ENCODE measurements at places on chromosomes 12 and 14. TPM values are rescaled to one million over a fixed set of nuclear protein-coding genes. Genes with fewer than 3 reads are reported as not detected.

The PCNX1 gene
- 63.0 TPM for total RNA-seq

The AICDA gene
- total RNA-seq = not detected

The GPR84 gene
- 0.40 TPM for total RNA-seq

The SPRYD3 gene
- total RNA-seq = 61.9 TPM

The FITM1 gene
- total RNA-seq = not detected

The MTERF2 gene
- 22.9 TPM for total RNA-seq

The WDR89 gene
- total RNA-seq = 9.4 TPM

The POLR3B gene
- total RNA-seq = 6.0 TPM

The HOXC4 gene
- not detected for total RNA-seq

The SEC23A gene
- total RNA-seq = 68.3 TPM

The SRGAP1 gene
- 26.3 TPM for total RNA-seq

The MMP19 gene
- total RNA-seq = 4.2 TPM

The ZFHX2 gene
- total RNA-seq = 1.7 TPM

The PSMA6 gene
- total RNA-seq = 157 TPM

The GPR162 gene
- total RNA-seq = 0.67 TPM

The ENO2 gene
- 24.1 TPM for total RNA-seq

DNA sequence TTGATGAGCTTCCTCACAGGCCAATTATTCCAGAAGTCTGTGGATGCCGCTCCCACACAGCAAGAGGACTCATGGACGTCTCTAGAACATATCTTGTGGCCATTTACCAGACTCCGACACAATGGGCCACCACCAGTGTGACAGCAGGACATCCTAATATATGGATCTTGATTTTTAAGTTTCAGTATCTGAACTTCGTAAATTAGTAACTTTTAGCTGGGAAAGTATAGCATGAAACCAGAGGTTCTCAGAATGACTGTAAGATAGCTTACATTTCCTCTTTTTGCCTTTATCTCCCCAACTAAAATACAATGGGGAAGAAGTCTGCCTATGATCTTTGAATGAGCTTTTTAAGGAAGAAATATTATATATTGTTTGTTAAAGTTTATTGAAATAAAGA is 87.0 kb downstream of the DNAI7 start:
- H3K4me3 ChIP-seq = no peak overlapping the region
- H3K27ac ChIP-seq = no peak overlapping the region
- H3K27me3 ChIP-seq = no peaks in the 10 kb centered on the region
- H3K4me1 ChIP-seq = no peaks in the 10 kb centered on the region
- DNase-seq = no peak

GRCh38 chr12:68250454-68250853 is 3.0 kb downstream of the IL22 start:
- DNase-seq = no peak
- no peaks in the 10 kb centered on the region for H3K36me3 ChIP-seq
- no peaks in the 10 kb centered on the region for H3K27me3 ChIP-seq
- peaks cover 10% of the 10 kb centered on the region for H3K4me1 ChIP-seq
- H3K4me3 ChIP-seq = no peak overlapping the region

GRCh38 chr12:130818272-130818634 is 20.8 kb downstream of the STX2 start:
- no peaks in the 10 kb centered on the region for H3K27me3 ChIP-seq
- H3K36me3 ChIP-seq = peaks cover 6% of the 10 kb centered on the region
- no peak for DNase-seq

- no peak overlapping the region for H3K27ac ChIP-seq
- no peaks in the 10 kb centered on the region for H3K4me1 ChIP-seq
- H3K4me3 ChIP-seq = no peak overlapping the region
- H3K36me3 ChIP-seq = no peaks in the 10 kb centered on the region
- no peak for DNase-seq
- H3K27me3 ChIP-seq = no peaks in the 10 kb centered on the region
Measured at GRCh38 chr14:42378274-42378673, 771.6 kb downstream of the LRFN5 start.

- no peaks in the 10 kb centered on the region for H3K36me3 ChIP-seq
- peak overlapping the region; percentile 94 for H3K27ac ChIP-seq
- no peak overlapping the region for H3K4me3 ChIP-seq
- peak; percentile 98 for DNase-seq
- no peaks in the 10 kb centered on the region for H3K27me3 ChIP-seq
Measured at GRCh38 chr14:75258803-75259509, 19.7 kb upstream of the FOS start.

DNA sequence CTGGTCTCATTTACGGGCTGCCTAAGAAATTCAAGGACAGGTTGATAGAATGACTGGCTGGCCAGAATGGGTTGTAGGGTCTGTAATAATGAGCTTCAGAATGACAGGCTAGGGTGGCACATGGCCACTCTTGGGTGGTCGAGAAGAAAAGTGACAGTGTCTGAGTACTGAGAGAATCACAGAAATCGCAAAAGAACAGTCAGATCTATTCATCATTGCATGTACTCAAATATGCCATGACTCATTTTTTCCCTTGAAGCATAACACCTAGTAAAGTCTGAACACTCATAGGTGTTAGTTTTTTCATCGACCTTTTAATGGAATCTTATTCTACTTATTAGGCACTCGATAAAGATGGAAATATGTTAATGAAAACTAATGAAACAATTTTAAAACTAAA is 37.8 kb upstream of the SEL1L start:
- no peak for DNase-seq
- H3K27me3 ChIP-seq = no peaks in the 10 kb centered on the region
- no peaks in the 10 kb centered on the region for H3K36me3 ChIP-seq
- H3K4me3 ChIP-seq = no peak overlapping the region
- no peaks in the 10 kb centered on the region for H3K4me1 ChIP-seq

- no peaks in the 10 kb centered on the region for H3K36me3 ChIP-seq
- no peak overlapping the region for H3K27ac ChIP-seq
- DNase-seq = no peak
- no peaks in the 10 kb centered on the region for H3K4me1 ChIP-seq
- H3K27me3 ChIP-seq = no peaks in the 10 kb centered on the region
Measured at GRCh38 chr12:21911832-21912231, 29.4 kb downstream of the ABCC9 start.

DNA sequence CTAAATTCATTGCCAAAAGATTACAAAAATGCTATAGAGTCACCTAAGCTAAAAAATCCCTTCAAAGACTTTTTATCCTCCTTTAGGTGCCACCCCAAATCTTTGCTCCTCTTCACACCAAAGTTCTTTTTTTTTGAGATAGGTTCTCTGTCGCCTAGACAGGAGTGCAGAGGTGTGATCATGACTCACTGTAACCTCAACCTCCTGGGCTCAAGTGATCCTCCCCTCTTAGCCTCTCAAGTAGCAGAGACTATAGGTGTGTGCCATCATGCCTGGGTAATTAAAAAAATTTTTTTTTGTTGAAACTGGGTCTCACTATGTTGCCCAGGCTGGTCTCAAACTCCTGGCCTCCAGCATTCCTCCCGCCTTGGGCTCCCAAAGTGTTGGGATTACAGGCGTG is 47.9 kb downstream of the WDHD1 start:
- H3K27ac ChIP-seq = no peak overlapping the region
- no peaks in the 10 kb centered on the region for H3K27me3 ChIP-seq
- no peaks in the 10 kb centered on the region for H3K36me3 ChIP-seq
- H3K4me1 ChIP-seq = no peaks in the 10 kb centered on the region
- H3K4me3 ChIP-seq = no peak overlapping the region

DNA sequence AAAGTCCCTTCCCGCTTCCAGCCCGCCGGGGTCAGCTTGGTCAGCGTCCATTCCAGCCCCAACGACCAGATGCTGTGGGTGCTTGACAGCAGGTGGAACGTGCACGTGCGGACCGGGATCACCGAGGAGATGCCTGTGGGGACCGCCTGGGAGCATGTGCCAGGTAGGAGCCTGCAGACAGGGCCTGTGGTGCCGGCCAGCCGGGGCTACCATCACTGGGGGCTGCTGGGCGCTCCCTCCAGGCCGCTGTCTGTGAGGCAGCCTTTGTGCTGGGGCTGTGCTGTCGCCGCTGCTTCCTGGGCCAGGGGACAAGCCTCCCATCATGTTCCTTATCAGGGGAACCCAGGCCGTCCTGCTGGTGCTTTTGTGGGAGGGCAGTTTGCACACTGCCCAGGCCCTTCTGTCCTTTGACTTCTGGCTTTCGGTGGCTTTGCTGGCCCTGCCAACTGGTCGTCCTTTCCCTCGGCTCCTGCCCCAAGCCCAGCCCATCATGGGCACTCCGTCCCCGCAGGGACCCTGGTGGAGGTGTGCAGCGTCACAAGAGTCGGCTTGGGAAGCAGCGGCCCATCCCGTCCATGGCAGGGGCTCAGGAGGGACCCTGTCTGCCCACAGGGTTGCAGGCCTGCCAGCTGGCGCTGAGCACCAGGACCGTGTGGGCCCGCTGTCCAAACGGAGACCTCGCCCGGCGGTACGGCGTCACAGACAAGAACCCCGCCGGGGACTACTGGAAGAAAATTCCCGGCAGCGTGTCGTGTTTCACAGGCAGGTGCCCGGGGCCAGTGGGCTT is 12.4 kb downstream of the ANKRD9 start:
- no peak overlapping the region for H3K27ac ChIP-seq
- peaks cover 10% of the 10 kb centered on the region for H3K4me1 ChIP-seq
- peaks cover 10% of the 10 kb centered on the region for H3K36me3 ChIP-seq
- H3K27me3 ChIP-seq = no peaks in the 10 kb centered on the region
- no peak overlapping the region for H3K4me3 ChIP-seq
- no peak for DNase-seq

DNA sequence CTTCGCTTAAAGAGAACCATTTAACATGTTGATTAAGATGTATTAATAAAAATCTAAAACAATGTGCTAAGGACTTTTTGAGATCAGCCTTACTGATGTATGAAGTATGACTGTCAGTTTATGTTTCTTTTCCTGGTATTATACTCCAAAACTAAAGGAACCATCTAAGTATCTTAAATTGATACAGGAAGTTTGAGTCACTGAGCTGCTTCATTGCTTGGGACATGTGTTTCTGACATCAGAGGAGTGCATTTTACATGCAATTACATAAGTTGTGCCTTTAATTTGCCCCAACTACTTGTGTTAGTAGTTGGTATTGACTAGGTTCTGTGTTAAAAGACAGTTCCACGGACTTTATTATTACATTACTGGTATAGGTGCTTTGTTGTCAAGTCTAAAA is 50.9 kb downstream of the PROX2 start:
- no peak overlapping the region for H3K4me3 ChIP-seq
- no peak overlapping the region for H3K27ac ChIP-seq
- no peaks in the 10 kb centered on the region for H3K27me3 ChIP-seq
- peaks cover 13% of the 10 kb centered on the region for H3K36me3 ChIP-seq
- no peaks in the 10 kb centered on the region for H3K4me1 ChIP-seq
- no peak for DNase-seq

- H3K36me3 ChIP-seq = no peaks in the 10 kb centered on the region
- H3K4me3 ChIP-seq = no peak overlapping the region
- H3K27ac ChIP-seq = no peak overlapping the region
- no peak for DNase-seq
- H3K27me3 ChIP-seq = no peaks in the 10 kb centered on the region
Measured at GRCh38 chr14:93909429-93910128, 17.6 kb upstream of the FAM181A start.

GRCh38 chr12:122081697-122082221 is 3.2 kb downstream of the MLXIP start:
- H3K27me3 ChIP-seq = no peaks in the 10 kb centered on the region
- peaks cover 16% of the 10 kb centered on the region for H3K36me3 ChIP-seq
- H3K4me3 ChIP-seq = no peak overlapping the region
- peak; percentile 35 for DNase-seq

GRCh38 chr12:54135621-54136350 is 53.0 kb downstream of the SMUG1 start:
- no peak overlapping the region for H3K4me3 ChIP-seq
- no peak overlapping the region for H3K27ac ChIP-seq
- peaks cover 4% of the 10 kb centered on the region for H3K27me3 ChIP-seq
- H3K4me1 ChIP-seq = peaks cover 2% of the 10 kb centered on the region
- no peaks in the 10 kb centered on the region for H3K36me3 ChIP-seq
- no peak for DNase-seq

GRCh38 chr12:13784504-13784903 is 196.9 kb downstream of the GRIN2B start:
- no peaks in the 10 kb centered on the region for H3K4me1 ChIP-seq
- no peaks in the 10 kb centered on the region for H3K27me3 ChIP-seq
- H3K36me3 ChIP-seq = no peaks in the 10 kb centered on the region
- no peak for DNase-seq
- H3K4me3 ChIP-seq = no peak overlapping the region
- no peak overlapping the region for H3K27ac ChIP-seq

- H3K4me1 ChIP-seq = no peaks in the 10 kb centered on the region
- no peaks in the 10 kb centered on the region for H3K36me3 ChIP-seq
- no peaks in the 10 kb centered on the region for H3K27me3 ChIP-seq
- no peak overlapping the region for H3K4me3 ChIP-seq
Measured at GRCh38 chr12:94211021-94211420, 62.6 kb downstream of the PLXNC1 start.

DNA sequence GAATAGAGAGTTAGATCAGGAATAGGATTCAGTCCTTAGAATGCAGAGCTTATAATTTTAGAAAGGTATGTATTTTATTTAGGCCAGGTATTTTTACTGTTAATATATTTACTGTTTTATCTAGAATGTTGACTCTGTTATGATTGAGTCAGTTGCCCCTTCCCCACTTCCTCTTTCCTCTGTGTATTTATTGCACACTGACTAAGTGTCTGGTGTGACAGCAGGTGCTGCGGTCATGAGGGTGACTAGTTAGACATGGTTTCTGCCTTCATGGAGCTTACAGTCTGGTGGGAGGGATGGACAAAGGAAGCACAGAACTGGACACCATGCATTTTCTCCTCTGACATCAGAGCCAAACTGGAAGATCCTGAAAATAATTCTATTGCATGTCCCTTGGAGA is 159.8 kb downstream of the CACNA1C start:
- no peaks in the 10 kb centered on the region for H3K27me3 ChIP-seq
- no peaks in the 10 kb centered on the region for H3K36me3 ChIP-seq
- no peak overlapping the region for H3K27ac ChIP-seq

DNA sequence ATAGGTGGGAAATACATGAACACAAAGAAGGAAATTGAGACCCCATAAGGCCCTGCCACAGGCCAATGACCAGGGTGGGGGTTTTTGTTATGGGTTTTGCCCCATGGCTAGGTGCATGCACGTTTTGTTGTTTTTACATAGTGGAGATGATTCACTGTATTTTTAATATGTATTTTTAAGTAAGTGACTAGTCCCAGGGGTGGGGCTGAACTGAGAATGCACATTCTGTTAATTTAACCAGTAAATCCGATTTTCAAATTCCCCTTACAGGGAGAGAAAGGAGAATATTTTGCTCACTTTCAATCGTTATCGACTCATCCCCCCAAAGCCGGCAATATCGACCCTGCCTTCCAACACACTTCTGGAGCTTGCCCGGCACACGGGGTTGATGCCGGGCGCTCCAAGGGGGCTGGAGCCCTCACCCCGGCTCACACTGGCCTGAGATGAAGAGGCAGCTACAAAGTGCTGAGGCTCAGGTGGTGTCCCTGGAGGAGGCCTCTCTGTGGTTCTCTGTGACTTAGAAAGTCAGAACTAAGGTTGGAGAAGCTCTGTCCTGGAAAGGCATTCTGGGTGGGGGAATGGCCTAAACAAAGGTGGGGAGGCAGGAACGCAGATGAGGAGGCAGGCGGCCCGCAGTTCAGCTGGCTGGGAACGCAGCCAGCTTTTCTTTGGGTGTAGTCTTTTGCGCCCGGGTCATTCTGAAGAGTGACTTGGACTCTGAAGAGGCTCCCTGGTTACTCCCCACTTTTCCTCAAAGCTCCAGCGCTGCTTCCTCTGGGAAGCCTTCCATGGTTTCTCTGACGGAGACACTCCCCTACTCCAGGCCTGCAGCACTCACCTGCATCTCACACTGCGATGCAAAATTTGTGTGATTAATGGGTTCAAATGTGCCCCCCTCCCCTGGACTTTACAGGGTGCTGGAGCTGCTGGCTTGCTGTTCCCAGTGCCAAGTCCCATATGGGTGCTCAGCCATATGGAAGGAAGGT is 50.7 kb upstream of the DLK1 start:
- no peaks in the 10 kb centered on the region for H3K4me1 ChIP-seq
- peaks cover 3% of the 10 kb centered on the region for H3K27me3 ChIP-seq
- no peak for DNase-seq
- no peaks in the 10 kb centered on the region for H3K36me3 ChIP-seq
- H3K27ac ChIP-seq = no peak overlapping the region

GRCh38 chr12:97335115-97335514 is 127.5 kb upstream of the RMST start:
- H3K27me3 ChIP-seq = no peaks in the 10 kb centered on the region
- H3K4me3 ChIP-seq = no peak overlapping the region

Data from thyroid gland (tissue), 4 donors.